ENCODE measurements at places on chromosomes 12 and 14.

DNA sequence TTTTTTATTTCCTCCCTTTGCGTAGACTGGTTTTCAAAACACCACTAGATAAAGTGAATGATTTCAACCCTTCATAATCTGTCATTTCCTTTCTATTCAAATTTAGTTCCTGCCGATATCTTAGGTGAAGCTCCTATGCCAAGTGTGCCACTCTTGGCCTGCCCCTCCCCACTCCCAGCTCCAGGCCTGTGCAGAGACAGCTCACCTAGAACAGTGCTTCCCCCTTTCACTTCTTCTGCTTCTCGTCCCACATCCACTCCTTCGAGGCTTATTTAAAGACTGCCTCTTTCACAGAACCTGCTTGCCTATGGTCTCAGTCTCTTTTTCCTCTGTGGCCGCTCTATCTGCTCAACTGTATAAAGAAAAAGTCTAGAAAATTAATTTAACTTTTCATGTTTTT is 473.8 kb downstream of the RAD51B start:
- DNase-seq: no peak

GRCh38 chr12:13442457-13442856 is 245.9 kb downstream of the EMP1 start:
- DNase-seq: no peak

GRCh38 chr12:24905431-24905830 is 43.5 kb downstream of the BCAT1 start:
- no peak for DNase-seq

DNA sequence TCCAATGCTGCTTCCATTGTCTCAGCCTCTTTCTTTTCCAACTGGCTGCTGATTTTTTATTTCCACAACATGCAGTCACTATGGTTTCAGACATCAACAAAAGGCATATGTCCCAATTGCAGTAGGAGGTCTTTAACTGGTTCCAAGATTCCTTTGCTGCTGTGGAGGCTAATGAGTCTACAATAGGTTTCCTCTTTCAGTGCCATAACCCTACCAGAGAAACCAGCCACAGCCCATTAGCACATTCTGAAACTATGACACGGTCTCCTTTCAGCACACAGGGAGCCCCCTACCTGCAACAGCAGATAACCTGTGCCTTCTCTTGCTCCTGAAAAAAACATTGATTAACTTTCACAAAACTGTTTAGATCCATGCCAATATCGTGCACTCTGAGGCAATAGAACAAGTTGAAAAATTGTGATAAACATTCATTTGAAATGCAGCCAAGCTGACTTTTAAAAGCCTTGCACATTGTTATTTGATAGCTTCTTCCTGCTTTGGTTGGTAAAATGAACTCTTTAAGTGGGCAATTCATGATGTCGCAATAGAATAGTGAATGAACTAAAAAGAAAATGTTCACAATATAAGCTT is 32.4 kb downstream of the PLEKHG7 start:
- no peak for DNase-seq

DNA sequence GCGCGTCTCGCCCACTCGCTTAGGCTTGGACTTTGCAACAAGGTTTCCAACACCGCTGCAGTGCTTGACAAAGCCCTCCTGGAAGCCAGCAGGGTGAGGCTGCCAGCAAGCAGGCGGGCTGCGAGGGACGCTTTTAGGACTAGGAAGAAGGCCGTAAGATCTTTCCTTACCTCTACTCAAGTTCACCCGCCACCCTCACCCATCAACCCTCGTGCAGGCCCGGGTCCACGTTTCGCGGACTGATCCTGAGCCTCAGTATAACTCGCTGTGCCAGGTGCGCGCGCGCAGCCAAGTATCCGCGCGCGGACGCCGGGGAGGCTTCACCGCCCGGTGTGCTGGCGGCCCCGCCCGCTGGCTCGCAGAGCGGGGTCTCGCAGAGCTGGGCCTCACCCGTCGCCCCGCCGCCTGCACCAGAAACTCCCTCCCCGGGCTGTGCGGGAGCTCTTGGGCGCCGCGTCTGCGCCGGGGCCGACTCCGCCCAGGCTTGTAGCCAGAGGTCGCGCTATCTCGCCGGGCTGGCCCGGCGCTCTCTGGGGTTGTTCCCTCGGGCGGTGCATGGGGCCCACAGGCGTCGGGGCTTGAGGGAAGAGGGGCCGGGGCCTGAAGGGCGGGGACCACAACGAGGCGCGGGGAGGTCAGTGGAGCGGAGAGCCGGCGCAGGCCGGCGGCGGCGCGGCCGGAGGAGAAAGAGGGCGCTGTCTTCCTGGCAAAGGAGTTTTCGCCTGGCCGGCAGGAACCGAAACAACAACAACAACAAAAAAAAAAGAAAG is 7.6 kb upstream of the SIX1 start:
- DNase-seq: no peak

GRCh38 chr12:109092497-109093021 is 713 bp downstream of the ALKBH2 start:
- DNase-seq: no peak
